ENCODE measurements at places on chromosomes 6 and 20. TPM values are rescaled to one million over a fixed set of nuclear protein-coding genes. Genes with fewer than 3 reads are reported as not detected.

The PDYN gene
- not detected for total RNA-seq

The CRYBG1 gene
- 7.2 TPM for total RNA-seq

GRCh38 chr6:51959744-51960383 is 127.5 kb downstream of the PKHD1 start:
- no peak for DNase-seq

The FHL5 gene
- 98.8 TPM for total RNA-seq

The PKHD1 gene
- not detected for total RNA-seq

The PLEKHG1 gene
- total RNA-seq, result 29.3 TPM

DNA sequence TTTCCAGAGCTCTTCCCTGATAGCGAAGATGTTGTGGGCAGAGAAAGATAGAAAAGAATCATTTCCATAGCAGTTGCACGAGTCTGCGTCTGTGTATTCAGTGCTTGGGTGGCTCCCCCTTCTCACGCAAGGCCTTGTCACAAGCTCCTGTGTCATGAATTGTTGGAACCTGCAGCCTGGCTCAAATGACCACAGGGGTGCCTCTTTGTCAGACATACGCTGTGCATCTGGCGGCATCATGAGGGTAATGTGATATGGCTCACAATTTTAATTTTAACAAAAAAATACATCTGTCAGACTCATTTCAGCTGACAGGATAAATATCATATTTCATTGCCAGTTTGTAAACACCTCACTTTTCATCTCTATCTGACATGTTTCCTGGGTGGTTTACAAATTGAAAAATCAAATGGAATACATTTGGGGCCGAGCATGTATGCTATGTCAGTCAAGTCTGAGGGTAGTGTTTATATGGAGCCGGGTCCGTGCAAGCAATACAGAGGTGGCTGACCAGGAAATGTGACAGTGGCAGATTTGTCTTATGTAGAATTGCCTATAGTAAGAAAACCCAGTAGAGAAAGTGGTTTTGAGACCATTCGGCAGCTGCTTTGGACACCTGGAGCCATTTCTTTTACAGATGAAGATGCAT is 90.9 kb downstream of the CAP2 start:
- no peak for DNase-seq

The TCP11 gene
- not detected for total RNA-seq

GRCh38 chr20:1274485-1275311 is 8.6 kb downstream of the SNPH start:
- DNase-seq, result no peak

- no peak for DNase-seq
Observed at GRCh38 chr6:138811866-138812265, 16.0 kb downstream of the ECT2L start.

DNA sequence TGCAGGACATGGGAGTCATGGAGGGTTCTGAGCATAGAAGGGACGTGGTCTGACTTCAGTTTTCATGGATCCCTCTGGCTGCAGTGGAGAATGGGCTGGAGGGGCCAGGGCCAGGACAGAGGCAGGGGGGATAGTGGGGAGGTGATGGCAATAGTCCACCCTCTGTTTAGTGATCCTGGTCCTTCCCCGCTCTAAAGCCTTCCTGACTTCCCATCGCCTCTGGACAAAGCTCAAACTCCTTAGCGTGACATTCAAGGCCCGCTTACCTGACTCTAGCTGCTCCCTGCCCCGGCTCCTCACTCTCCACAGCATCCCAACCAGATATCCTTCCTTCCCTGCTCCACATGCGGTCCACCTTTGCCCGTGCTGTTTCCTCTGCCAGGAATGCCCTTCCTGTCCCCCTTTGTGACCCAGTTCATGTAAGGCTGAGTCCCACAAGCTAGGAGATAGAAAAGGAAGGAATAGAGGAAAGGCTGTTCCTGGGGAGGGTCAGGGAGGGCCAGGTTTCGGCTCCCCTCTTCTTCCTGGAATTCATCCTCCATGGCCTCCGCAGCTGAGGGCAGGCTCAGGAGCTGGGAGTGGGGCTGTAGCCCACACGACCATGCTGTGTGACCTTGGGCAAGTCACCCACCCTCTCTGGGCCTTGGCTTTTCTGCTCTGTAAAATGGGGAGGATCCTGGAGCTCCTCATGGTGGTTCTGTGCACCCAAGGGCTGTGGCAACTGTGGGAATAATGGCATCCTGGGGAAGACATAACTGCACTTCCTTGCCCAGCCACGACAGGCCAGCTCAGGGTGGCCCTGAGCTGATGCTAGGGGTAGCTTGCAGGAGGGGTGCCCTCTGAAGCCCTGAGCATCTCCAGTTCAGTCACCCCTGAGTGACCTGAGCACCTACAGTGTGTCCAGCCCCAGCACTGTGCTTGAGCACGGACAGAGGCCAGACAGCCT is 116.1 kb downstream of the CEBPB start:
- no peak for DNase-seq

The LGSN gene
- total RNA-seq, result not detected

DNA sequence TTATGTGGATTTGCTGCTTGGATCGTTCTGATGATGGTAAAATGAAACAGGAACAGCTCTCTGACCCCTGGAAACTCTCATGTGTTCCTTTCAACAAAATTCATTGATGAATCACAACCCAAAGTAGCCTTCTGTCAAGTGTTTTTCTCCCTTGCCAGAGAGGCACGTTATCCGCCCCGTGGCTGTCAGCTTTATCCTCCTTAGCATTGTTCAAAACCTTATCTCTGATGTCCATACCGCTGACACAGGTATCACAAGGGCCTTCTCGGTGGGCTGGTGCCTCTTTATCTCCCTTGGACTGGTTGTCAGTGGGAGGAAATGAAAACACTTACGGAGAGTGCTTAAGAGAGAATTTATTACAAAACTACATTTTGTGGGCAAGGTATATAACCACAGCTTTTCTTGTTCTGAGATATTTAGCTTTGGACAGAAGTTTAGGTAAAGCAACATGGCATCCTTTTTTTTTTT is 84.9 kb downstream of the TIAM2 start:
- no peak for DNase-seq

GRCh38 chr6:13760307-13761304 is 49.0 kb upstream of the RANBP9 start:
- DNase-seq, result no peak

- no peak for DNase-seq
Observed at GRCh38 chr6:25582101-25582500, 69.9 kb upstream of the SCGN start.

DNA sequence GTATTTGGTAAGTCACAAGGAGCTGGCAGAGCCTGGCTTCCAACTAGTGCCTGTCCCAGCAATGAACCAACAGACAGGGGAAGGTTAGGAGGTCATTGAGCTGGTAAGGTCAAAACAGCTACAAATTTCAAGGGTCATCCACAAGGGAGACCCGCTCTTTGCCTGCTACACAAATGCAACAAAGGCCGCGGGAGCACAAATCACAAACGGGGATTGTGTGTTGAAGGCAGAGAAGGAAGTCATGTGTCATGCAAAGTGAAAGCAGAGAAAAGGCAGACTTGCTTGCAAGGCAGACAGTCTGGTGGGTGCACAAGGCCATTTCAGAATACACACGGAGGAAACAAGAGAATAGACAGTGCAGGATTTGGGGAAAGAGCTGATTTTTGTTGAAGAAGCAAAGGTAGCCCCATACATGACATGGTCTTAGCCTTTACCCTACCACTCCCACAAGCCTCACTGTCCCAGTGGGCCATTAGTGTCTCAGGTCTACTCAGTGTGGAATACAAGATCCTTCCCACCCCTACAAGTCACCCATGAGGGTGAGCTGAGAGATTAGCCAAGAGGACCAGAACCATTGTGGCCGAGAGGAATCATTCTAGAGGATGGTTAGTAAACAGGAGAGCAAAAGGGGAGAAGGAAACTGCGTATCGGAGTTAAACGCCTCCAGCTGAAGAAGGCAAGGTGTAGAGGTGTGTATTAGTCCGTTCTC is 18.1 kb upstream of the SAMHD1 start:
- DNase-seq, result no peak

DNA sequence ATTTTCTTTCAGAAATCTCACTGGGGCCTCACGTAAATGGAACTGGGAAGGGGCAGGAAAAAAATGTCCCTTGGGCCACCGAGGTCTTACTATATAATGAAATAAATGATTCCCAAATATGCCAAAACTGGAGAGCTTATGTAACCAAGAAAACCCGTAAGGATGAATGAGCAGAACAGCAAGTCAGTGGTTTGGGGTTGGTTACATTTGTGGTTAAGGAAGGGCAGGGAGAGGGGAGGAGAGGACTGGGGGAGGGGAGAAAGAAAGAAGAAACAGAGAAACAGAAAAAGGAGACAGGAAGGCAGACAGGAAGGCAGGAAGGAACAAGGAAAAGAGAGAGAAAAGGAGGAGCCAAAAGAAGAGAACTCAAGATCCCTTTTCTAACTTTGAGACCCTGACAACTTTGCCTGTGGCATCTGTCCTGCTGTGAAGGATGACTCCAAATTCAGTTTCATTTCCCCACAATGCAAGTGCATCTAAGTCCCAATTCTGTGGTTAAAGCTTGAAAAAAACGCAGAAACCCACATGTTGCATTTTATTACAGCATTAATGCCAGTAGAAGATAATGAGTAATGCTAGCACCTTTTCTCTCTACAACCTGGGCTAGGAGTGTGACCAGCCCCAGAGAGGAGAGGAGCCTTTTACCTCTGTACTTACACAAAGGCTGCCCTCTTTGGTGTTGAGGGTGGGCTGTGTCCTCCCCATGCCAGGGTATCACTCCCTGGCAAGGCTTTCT is 10.8 kb upstream of the ARMC2 start:
- DNase-seq, result no peak

- DNase-seq, result no peak
Observed at GRCh38 chr20:677957-678356, 2.4 kb upstream of the SCRT2 start.

The SLC17A3 gene
- total RNA-seq, result not detected

The DDAH2 gene
- 136 TPM for total RNA-seq

- no peak for DNase-seq
Observed at GRCh38 chr20:35007413-35007812, 51.7 kb downstream of the MYH7B start.

The AIF1 gene
- 21.5 TPM for total RNA-seq

DNA sequence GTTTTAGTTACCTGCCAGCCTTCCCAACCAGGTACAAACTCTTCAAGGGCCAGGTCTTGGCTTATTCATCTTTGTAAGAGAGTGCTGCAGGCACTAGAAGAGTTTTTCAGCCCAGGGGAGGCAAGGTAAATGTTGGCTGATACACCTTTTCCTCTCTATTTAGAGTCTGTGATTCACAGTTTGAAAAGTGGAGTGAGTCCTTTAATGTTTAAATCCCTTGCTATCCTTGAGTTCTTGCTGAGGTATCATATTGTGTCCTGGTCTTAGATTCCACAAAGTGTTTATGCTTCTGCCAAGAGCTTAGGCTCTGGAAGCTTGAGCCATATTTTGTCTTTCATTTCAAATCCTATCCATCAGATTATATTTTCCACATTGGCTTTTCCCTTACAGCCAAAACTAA is 52.8 kb upstream of the CITED2 start:
- DNase-seq, result no peak

DNA sequence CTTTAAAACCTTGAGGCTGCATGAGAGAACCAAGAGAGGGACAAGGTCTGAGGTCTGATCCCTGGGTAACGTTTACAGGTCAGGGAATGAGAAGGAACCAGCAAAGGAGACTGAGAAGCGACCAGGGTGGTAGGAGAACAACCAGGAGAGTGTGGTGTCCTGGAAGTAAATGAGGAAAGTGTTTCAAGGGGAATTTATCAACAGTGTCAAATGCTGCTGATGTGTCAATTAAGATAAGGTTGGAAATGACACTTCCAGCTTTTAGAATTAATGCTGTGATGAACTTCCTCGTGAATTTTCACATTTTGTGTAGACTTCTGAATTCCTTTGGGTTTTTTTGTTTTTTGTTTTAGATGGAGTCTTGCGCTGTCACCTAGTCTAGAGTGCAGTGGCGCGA is 83.7 kb downstream of the CNBD2 start:
- DNase-seq, result no peak

The VSTM2L gene
- 5.4 TPM for total RNA-seq

GRCh38 chr6:167442245-167442644 is 117.4 kb downstream of the TTLL2 start:
- no peak for DNase-seq

The OPRM1 gene
- total RNA-seq, result not detected

The COL19A1 gene
- not detected for total RNA-seq

The CRIP3 gene
- total RNA-seq, result not detected

- no peak for DNase-seq
Observed at GRCh38 chr20:42494290-42494689, 695.4 kb downstream of the PTPRT start.

DNA sequence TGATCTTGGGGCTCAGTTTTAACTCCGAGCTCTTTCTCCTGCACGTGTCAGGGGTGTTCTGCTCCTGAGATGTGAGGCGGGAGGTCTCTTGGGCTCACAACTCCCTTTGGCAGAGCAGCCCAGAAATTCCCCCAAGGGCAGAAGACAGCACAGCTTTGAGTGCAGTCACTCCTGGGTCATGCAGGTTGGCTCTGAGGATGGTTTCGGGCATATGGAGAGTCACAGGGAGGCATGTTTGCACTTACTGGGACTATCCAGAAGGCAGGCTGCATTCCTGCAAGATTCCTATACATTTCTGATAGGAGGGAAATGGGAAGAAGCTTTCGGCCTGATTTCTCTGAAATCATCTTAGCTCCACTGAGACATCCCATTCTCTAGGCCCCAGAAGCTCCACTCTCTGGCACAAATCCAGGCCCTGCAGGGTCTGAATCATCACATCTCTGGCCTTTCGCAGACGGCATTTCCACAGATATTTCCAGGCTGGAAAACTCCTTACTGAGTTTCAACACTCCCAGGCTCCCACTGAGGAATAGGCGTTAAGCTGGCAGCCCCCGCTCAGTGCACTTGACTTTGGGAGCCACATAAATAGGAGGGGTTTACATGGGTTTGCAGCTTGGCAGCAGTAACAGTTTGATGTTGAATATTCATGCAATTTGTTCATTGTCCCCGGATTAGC is 39.7 kb downstream of the AGPAT4 start:
- no peak for DNase-seq

The PRPH2 gene
- not detected for total RNA-seq

The TGM2 gene
- 371 TPM for total RNA-seq

- no peak for DNase-seq
Observed at GRCh38 chr20:36888880-36889516, 13.1 kb downstream of the TLDC2 start.

The SLC25A27 gene
- total RNA-seq, result 52.8 TPM

The FAM83C gene
- total RNA-seq, result not detected

DNA sequence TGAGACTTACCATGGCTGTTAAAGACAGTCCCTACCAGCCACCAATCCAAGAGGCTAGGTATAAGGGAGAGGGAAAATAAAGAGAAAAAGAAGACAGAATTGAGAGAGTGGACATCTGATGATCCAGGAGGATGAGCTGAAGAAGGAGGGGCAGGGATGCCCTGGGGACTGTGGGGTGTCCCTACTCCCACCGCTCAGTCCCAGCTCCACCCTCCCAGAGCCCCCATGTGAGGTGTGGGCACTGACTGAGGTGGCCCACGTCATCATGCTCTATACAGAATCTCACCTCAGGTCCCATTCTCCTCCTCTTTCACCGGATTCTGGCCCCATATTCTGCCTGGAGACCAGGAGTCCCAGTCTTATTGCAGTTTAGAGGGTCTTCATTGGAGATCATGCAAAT is 135.7 kb downstream of the KLHL32 start:
- DNase-seq, result no peak

Data from thoracic aorta (tissue), 2 donors.